Thymus (tissue), 14 donors: ENCODE measurements at places on chromosomes 3 and 15.

DNA sequence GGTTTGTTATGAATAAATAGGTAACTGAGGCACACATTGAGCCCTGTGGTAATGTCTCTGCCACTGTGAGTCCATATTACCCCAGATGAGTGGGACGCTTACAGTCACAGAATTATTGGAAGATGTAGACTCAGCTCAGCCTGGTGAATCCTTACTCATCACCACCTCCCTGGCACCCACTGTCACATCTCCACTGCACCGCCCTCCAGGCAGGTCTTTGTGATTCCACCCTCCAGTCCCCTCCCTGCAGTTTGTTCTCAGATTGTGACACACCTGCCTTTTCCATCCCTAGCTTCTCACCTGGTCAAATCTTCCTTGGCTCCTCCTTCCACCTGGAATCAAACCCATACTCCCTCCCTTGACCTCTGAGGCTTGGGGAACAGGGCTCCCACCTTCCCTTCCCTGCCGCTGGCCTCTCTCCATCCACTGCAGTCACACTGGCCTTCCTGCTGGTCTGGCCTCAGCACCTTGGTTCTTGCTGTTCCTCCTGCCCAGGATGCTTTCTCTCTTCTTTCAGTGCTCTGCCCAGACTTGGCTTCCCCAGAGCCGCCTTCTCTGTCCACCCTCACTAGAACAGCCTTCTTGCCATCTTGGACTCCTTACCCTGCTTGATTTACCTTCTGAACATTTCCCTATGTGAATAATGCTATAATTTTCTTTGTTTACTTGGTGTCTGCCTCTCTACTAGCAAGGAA lies 9.4 kb downstream of the SLC6A20 start:
- H3K36me3 ChIP-seq, result no peaks in the 10 kb centered on the region
- H3K27me3 ChIP-seq, result peaks cover 2% of the 10 kb centered on the region
- no peaks in the 10 kb centered on the region for H3K4me1 ChIP-seq
- no peak overlapping the region for H3K4me3 ChIP-seq

DNA sequence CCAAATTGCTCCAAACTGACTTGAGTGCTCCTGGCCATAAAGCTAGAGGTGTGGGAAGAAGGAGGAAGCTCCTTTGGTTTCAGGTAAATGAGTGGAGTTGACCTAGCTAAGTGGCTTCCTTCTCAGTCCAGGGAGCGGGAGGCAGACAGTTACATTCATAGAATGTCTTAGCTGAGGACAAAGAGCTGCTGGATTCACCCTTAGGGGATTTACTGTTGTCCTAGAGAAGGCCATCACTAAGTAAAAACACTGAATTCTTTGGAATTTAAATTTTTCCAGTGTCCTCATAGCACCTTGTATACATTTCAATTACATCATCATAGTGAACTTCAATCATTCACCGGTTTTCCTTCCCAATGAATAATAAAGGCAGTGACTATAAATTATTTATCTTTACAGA lies 27.3 kb upstream of the NANOGP8 start:
- no peaks in the 10 kb centered on the region for H3K36me3 ChIP-seq
- no peaks in the 10 kb centered on the region for H3K27me3 ChIP-seq
- no peak for DNase-seq
- H3K4me3 ChIP-seq, result no peak overlapping the region
- H3K27ac ChIP-seq, result no peak overlapping the region
- H3K4me1 ChIP-seq, result no peaks in the 10 kb centered on the region

GRCh38 chr3:69094467-69095205 lies 9.9 kb downstream of the ARL6IP5 start:
- peaks cover 7% of the 10 kb centered on the region for H3K36me3 ChIP-seq
- H3K27ac ChIP-seq, result peak overlapping the region; percentile 65
- no peak for DNase-seq
- H3K4me3 ChIP-seq, result no peak overlapping the region
- H3K27me3 ChIP-seq, result no peaks in the 10 kb centered on the region
- H3K4me1 ChIP-seq, result peaks cover 29% of the 10 kb centered on the region

DNA sequence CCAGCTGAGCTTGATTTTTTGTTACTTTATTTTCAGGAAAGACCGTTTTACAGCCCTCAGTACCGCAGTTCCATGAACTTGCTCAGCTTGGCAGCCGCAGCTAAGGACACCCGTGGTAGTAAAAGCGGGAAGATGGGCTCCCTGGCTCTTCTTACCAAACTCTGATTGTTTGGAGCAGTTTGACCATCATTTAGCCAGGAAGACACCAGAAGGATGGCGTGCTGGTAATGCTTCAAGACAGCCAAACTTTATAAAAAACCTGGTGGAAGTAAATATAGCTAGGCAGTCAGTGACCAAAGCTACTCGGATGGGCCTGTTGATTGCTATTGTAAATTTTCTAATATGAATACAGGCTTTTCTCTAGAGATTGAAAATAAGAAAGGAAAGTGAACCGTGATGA lies 28.9 kb downstream of the POLR2M start:
- H3K4me1 ChIP-seq, result peaks cover 3% of the 10 kb centered on the region
- no peak overlapping the region for H3K27ac ChIP-seq
- no peaks in the 10 kb centered on the region for H3K36me3 ChIP-seq
- H3K4me3 ChIP-seq, result no peak overlapping the region

- DNase-seq, result no peak
- no peaks in the 10 kb centered on the region for H3K4me1 ChIP-seq
- H3K27me3 ChIP-seq, result peaks cover 2% of the 10 kb centered on the region
- H3K36me3 ChIP-seq, result no peaks in the 10 kb centered on the region
- H3K4me3 ChIP-seq, result no peak overlapping the region
Measured at GRCh38 chr15:38427380-38427779, 26.5 kb upstream of the FAM98B start.

DNA sequence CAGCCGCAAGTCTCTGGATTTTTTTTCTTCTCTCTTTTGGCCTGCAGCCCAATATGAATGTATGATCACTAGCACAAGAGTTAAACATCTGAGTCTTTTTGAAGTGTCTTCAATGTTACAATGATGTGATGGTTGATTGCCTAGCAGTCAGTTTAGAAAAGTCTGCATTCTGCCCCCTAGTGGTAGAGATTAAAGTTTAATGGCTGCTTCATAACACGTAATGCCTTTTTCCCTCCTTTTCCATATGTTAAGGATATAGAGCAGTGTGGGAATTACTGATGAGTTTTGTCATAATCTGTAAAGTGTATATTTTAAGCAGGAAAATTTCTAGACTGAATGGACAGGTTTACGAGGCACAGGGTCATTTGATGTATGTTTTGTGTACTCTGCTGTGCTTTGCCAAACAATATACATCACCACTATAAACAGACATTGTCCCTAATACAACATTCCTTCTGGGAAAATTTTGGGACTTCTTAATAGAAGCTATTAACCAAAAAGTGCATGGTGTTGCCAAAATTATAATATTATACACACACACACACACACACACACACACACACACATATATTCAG lies 1038.5 kb upstream of the NR2F2 start:
- no peaks in the 10 kb centered on the region for H3K36me3 ChIP-seq
- H3K4me1 ChIP-seq, result peaks cover 1% of the 10 kb centered on the region
- peaks cover 9% of the 10 kb centered on the region for H3K27me3 ChIP-seq
- H3K4me3 ChIP-seq, result no peak overlapping the region

DNA sequence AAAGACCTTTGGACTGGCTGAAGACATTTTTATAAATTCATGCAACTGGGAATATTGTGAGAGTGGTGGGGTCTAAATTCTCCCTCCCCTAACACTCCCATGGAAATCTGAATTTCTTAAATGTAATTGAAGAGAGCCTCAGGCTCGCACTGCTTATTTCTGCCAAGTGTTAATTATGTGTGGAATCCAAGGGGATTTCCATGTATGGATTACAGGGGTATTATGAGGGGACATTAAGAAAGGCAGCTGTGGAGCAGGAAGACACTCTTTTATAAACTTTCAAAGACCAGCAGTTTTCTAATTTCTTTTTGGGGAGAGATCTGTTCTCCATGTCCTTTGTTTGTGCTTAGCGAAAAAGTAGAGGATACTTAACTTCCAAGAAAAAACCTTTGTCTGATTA lies 152.1 kb upstream of the TBL1XR1 start:
- no peaks in the 10 kb centered on the region for H3K27me3 ChIP-seq
- H3K4me3 ChIP-seq, result no peak overlapping the region
- H3K4me1 ChIP-seq, result peaks cover 19% of the 10 kb centered on the region
- no peak for DNase-seq
- no peak overlapping the region for H3K27ac ChIP-seq
- H3K36me3 ChIP-seq, result no peaks in the 10 kb centered on the region

- no peaks in the 10 kb centered on the region for H3K36me3 ChIP-seq
- DNase-seq, result no peak
- H3K4me3 ChIP-seq, result no peak overlapping the region
- no peak overlapping the region for H3K27ac ChIP-seq
Measured at GRCh38 chr3:159726231-159726964, 262.2 kb upstream of the IL12A start.

GRCh38 chr3:153069598-153070510 lies 92.2 kb upstream of the RAP2B start:
- DNase-seq, result no peak
- H3K27ac ChIP-seq, result no peak overlapping the region

DNA sequence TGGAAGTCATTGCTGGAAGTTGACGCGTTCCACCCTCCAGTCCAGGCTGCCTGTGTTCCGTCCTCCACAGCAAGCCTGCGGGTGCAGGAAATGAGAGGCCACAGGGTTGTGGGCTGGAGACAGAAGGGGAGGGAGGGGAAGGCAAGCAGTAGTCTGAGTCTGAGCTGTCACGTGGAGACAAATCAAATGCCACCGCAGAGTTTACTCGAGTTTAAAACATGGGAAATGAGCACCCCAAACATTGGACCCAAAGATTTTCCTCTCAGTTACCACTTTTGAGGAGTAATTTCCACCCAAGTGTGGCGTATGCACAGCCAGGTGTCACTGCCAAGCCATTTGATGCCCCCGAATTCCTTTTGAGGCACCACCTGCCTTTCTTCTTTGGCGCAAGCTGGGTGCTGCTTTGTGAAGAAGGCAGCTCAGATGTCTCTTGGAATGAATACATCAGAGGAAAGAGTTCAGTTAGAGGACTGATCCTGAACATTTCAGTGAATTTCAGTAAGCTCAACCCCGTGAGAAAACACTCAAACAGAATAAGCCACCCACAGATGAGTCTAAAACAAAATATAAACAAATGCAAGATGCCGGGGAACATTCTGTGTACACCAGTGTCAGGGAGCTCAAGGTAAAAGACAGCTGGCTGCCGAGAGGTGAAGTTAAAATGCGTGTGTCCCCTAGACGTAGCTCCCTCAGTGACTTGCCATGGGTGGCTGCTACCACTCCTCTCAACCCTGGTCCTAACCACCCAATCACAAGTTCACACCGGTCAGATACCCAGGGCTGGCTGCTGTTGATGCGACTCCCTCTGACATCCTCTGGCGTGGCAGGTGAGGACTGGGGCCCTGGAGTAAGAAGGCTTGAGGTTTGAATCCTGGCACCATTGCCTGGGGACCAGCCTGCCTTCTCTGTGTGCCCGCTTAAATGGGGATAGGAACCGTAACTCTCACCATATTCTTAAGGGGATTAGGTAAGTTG lies 203.8 kb downstream of the UACA start:
- no peaks in the 10 kb centered on the region for H3K27me3 ChIP-seq
- no peaks in the 10 kb centered on the region for H3K36me3 ChIP-seq
- peak overlapping the region; percentile 85 for H3K27ac ChIP-seq
- DNase-seq, result peak; percentile 65
- peaks cover 63% of the 10 kb centered on the region for H3K4me1 ChIP-seq

DNA sequence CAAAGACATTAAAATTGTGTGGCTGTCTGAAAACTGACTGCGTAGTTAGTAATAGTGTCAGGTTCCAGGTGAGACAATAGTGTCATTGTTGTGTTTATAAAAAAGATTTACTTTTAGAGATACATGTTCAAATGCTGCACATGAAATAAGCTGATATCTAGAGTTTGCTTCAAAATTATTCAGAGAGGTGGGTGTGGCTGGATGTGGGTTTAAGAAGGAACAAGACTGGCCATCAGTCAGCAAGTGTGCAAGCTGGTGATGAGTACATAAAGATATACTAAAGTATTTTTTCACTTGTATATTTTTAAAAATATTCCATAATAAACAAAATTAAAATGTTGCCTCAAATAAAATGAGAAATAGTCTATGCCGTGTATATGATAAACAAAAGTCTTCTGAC lies 190.6 kb downstream of the ARRDC4 start:
- peak overlapping the region; percentile 90 for H3K27ac ChIP-seq
- no peaks in the 10 kb centered on the region for H3K27me3 ChIP-seq
